ENCODE measurements at places on chromosomes 3 and 15.

DNA sequence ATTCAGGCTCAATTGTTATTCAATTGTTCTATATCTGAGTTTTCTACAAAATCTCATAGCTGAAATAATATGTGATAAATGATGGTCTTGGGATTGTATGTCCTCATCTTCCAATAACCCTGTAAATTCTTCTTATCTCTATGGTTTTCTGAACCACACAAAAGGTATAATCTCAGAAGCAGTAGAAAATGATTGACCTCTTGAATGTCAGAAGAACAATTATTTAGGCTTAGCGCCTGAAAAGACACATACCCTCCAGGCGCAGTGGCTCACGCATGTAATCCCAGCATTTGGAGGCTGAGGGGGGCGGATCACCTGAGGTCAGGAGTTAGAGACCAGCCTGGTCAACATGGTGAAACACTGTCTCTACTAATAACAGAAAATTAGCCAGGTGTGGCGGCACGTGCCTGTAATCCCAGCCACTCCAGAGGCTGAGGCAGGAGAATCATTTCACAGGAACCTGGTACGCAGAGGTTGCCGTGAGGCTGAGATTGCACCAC is 288.0 kb upstream of the TBC1D5 start:
- no peak for DNase-seq

DNA sequence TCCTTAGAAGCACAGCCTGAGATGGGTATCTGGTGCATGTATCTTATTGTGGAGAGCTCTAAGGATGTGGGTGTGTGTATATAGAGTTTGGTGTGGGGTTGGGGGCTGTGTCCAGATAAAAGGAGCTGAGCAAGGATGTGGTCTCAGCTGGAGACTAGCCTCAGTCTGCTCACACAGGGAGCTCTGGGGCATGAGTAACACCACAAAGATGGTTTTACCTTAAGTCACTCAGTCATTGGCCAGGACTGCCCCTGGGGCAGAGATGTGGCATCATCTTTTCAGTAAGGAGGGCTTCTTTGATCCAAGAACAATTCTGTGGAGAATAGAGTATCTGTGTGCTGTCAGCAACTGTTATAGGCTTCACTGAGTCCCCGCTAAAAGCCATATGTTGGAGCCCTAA is 163.4 kb upstream of the NUDT16 start:
- no peak for DNase-seq

GRCh38 chr15:41024131-41024530 is 70.9 kb downstream of the CHAC1 start:
- DNase-seq = no peak

- no peak for DNase-seq
These were observed 241.8 kb downstream of the FOXP1 start for GRCh38 chr3:71341721-71342120.

GRCh38 chr3:138642226-138642926 is 33.8 kb downstream of the FAIM start:
- DNase-seq = no peak

DNA sequence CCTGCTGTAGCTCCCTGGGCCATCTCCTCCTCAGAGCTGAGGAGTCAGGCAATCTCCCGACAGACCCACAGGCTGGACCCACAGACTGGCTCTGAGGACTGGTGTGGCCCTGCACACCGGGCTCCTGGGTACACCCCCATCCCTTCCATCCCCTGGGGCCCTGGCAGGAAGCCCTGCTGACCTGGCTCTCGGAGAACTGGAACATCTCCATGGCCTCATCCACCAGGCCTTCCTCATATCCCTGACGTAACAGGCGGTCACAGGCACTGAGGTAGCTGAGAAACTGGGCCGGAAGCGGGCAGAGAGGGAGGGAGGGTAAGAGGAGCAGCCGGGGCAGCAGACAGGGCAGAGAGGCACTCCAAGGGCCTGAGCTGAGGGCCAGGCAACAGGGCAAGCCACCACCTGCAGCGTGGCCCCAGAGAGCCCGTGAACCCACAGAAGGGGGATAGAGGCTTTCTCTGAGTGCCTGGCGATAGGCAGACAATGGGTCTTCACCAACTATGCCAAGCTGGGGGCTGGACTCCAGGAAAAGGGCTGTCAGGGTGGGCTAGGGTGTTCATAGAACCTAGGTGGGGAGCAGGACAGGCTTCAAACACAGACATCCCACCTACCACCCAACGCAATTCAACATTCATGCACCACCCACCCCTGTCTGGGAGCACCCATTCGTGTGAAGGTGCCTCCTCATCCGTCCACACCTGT is 17.9 kb downstream of the KBTBD13 start:
- no peak for DNase-seq

DNA sequence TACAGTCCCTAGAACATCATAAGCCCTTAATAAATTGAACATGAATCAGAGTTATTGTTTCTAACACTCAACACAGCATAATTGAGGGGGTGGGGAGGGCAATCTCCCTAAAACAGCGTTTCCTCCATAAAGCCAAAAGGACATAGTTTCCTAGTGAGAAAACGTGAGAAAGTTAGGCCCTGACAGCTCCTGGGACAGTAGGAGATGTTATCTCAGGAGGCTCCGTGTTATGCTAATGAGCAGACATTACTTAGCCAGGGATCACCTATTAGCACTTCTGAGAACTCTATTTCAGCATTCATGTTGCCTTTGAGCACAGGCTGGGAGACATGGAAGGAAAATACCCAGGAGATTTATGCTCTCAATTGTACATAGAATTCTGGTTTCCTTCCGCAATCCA is 229.1 kb upstream of the ADAMTS9 start:
- DNase-seq = no peak

DNA sequence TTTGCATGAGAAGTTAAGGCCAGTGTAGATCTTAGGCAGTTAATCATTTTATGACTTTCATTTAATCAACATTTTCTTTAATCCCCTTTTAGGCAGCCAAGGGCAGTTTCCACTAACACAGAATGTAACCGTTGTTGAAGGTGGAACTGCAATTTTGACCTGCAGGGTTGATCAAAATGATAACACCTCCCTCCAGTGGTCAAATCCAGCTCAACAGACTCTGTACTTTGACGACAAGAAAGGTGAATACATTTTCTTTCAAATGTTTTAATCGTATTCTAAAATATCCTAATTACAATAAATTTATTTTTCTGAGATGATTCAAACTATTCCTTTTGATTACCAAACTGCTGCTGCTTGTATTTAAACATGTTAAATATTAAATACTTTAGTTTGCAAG is 843.2 kb downstream of the CADM2 start:
- DNase-seq = no peak

GRCh38 chr3:42697289-42698051 is 5.1 kb downstream of the HHATL start:
- DNase-seq = no peak

- DNase-seq = no peak
These were observed 47.4 kb upstream of the WNT7A start for GRCh38 chr3:13927295-13927694.

DNA sequence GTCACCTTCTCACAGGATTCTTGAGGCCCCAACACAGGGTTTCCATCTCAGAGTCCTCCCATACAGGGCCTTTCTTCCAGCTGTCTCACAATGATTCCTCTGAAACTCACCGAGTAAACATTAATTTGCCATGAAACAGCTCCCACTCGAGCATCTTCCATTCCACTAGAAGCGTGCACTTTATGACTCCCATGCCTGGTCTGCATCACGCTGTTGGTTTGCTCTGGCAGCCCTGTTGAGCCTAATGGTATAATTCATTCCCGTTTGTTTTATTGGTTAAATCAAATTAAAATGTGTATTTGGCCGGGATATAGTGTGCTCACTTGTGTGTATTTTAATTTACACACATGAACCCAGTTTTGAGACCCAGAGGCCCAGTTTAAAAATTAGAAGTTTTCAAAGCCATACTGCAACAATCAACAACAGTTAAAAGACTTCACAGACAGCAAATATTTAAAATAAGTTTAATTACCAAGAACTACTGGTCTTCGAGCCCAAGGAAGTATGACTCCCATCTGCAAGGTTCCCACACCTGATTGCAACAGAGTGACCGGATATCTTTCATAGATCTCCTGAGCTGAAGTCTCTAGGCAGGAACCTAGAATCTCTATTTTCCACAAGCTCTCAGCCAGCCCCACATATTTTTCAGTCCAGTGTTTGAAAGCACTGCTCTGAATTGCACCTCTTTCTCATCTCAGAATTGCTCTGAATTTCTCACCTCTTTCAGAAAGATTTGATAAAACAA is 42.3 kb upstream of the GYG1 start:
- no peak for DNase-seq

- no peak for DNase-seq
These were observed 7.2 kb upstream of the ABHD10 start for GRCh38 chr3:111971533-111972130.

DNA sequence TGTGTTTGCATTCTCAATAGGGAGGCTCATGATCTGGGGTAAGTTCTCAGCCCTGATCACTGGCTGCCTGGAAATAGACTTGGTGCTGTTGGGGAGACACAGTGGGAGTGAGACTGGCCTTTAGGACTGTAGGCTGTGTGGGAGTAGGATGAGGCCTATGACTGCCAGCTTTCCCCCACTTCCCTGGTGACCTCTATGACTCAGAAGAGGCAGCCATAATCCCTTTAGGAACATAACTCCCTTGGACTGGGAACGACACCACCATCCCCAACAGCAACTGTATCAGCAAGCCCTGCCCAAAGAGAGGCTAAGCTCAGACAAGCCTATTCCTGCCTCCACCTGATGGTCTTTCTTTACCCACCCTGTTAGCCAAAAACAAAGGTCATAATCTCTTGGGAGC is 91.3 kb downstream of the SUCNR1 start:
- DNase-seq = no peak

DNA sequence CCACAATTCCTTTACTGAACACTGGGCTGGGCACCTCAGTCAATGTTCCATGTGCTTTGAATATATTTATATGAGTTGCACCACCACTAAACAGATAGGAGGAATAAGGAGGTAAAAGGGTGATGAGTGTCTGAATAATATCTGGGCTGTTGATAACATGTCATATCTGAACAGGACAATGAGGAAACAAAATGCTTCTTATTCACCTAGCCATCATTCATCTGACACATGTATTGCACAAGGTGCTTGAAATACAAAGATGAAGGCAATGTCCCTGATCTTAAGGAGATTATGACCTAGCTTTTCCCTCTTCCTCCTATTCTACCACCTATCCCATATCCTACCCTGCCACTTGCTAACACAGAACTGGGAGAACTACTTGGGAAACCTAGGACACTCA is 8.0 kb upstream of the CERS3 start:
- no peak for DNase-seq

DNA sequence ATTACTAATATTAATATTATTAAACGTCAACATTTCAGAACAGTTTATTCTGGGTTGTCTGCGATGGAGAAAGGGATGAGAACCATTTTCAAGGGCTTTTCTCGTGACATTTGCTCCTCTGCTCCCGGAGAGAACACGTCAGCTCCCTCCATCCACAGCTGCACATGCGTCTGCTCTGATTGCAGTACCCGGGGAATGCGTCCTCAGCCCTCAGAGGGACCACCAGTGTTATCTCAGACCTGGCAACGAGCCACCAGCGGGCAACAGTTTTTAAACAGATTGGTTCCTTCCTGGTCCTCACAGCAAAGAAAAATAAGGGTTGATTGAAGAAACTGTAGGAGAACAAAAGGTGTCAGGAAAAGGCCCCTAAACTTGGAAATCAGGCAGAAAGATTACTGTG is 202.2 kb upstream of the ADAMTS9 start:
- DNase-seq = no peak

DNA sequence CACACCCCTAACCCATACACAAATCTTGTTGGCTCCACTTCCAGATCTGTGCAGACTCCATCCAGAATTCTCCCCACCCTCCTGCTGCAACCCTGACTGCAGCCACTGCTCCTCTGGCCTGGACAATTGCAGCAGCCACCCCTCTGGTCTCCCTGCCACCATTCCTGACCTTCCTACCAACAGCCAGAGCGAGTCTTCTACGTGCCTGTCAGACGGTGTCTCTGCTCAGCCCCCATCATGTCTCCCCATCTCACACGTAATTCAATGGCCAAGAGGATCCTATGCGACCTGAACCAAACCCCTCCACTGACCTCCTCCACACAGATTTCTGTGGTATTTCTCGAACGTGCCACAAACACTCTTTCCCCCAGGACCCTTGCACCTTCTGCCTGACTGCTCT is 103.3 kb downstream of the TPRA1 start:
- DNase-seq = no peak

DNA sequence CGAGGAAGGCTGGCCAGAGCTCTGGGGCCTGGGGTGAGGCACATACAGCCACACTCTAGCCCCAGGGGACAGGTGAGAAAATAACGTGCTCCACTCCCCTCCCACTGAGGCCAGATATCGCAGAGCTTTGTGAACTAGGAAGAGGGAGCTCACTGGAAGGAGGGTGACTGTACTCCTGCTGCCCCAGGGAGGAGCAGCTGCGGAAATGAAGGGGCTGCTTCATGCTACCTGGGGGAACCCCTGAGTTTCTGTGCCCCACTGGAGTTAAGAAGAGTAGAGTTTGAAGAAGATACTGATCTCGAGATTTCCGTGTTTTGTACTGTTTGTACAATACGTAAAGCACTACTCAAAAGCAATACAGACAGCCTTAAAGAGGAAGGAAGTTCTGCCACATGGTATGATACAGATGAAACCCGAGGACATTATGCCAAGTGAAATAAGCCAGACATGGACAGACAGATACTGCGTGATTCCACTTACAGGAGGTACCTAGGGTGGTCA is 44.6 kb downstream of the CMTM6 start:
- DNase-seq = peak; percentile 59

DNA sequence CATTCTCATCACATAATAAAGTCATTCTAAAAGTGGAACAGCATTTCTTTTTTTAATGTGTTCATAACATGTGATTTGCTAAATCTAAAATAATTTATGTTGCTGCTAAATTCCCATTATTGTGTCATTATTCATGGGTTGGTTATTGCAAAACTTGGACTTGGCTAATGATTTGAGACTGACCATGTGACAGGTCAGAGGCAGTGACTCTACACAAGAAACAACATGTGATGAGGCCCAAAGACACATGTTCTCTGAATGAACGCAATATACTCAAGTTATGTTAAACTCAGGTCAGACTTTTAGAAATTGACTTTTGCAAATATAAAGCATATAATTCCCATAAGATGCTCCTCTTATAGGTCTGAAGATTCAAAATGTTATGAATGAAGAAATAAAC is 566.1 kb downstream of the TBL1XR1 start:
- no peak for DNase-seq

DNA sequence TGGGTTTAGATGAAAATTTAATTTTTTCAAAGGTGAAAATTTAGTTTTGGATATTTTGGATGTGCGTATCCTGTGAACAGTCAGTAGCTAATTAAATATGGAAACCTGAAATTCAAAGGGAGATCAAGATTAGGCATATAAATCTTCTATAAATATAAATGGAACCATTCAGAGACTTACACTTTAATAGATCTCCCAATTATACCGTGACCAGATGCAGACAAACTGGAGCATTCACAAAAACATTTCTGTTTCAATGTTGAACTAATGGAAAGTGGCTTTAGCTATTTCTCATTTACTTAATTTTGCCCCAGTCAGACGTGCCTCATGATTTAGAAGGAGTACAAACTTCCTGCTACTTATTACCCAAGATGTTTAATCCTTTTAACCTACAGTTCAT is 29.1 kb upstream of the POU1F1 start:
- no peak for DNase-seq

GRCh38 chr3:110974902-110975301 is 96.7 kb upstream of the NECTIN3 start:
- no peak for DNase-seq

All from T-helper 9 cell (primary cell).